ENCODE measurements at places on chromosomes 11 and 22. TPM values are rescaled to one million over a fixed set of nuclear protein-coding genes. Genes with fewer than 3 reads are reported as not detected.

DNA sequence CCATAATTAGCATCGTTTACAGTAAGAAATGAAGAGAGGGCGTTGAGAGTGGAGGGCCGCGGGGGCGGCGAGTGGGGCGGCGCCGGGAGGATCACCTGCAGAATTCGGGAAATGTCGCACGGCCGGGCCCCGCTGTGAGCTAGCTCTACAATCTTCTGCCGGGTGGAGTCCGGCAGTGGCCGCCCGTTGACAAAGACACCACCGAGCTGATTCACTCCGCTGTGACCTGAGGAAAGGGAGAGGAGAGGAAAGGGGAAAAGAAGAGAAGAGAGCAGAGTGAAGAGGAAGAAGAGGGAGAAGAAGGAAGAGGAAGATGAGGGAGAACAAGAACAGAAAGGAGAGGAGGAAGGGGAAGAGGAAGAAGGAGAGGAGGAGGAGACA is 8.5 kb downstream of the PAX6 start:
- no peak for DNase-seq

- no peak for DNase-seq
Measured at GRCh38 chr11:71936825-71937224, 8.0 kb downstream of the RNF121 start.

GRCh38 chr11:12505183-12505582 is 127.8 kb downstream of the PARVA start:
- no peak for DNase-seq

DNA sequence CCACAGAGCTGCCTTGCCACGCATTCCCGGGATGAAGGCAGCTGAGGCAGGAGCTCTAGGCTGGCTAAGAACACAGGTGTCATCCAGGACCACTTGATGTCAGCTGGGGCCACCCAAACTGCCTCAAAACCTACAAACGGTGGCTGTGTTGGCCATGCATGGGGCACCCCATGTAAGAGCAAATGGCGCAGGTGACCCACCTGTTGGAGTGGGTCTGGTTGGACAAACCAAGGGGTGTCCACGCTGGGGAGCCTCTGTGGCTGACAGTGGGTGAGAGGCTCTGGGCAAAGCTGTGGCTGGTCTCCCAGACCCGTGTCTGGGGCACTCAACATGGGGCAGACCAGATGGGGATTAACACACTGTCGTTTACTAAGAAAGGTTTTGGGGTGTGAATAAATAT is 19.0 kb upstream of the SYT8 start:
- DNase-seq: no peak

DNA sequence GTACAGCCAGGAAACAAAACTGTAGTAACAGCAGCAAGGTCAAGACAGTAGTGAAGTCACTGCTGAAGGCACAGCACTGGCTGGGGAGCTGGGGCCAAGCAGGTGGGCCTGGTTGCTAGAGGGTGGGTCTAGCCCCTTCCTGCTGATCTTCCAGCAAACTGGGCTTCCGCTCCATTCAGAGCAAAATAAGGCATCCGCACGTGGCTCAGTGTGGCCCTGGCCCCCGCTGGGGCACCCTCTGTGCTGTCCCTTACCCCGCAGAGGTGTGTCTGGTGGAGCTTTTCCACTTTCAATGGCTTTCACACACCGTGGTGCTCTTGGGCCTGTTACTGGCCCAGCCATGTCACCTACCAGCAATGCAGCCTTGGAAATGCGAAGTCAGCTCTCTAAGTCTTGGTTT is 162.4 kb upstream of the B3GAT1 start:
- no peak for DNase-seq

DNA sequence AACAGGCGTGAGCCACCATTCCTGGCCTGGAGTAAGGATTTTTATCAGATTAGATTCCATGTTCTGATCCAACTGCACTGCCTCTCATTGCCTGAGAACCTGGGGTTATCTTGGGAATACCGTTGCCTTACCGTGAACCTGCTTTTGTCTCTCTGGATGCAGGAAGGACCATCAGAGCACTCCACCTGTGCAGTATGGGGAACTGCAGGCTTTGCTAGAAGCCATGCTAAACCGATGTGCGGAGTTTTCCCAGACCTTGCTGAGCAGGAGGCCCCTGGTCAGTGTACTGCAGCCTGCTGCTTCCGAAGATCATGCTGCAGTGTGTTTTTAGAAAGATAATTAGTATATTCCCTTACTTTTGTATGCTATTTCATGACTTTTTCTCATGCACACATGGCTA is 43.6 kb downstream of the MEI1 start:
- no peak for DNase-seq

- no peak for DNase-seq
Measured at GRCh38 chr11:64890522-64890939, 12.1 kb upstream of the EHD1 start.

- DNase-seq: no peak
Measured at GRCh38 chr22:27629908-27630673, 171.5 kb downstream of the MN1 start.

DNA sequence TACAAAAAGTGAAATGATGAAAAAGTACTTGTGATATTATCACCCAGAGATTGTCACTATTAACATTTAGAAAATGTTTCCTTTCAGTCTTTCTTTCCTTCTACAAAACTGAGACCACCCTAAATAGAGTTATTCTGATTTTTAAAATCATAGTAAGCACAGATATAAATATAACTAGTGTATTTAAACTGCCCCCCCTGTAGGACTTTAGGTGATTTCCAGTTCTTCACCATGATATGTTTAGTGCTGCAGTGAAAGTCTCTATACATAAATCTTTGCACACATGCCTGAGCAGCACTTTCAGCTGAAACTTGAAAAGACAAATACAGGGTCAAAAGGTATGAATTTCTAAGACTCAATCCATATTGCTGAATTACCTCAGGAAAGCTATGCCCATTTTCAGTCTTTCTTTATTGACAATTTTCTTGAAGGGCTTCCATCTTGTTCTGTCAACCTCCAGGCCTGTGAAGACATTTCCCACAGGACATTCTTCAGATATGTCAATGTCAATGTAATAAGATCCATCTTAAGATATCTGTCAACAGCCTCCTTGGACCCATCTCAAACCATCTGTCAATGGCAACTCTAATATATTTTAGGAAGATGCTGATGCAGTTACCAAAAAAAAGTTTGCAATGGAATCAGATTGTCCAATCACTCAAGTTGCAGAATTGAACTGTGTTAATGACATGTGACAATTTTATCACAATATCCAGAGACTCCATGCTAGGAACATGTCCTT is 30.8 kb upstream of the LDLRAD3 start:
- no peak for DNase-seq

DNA sequence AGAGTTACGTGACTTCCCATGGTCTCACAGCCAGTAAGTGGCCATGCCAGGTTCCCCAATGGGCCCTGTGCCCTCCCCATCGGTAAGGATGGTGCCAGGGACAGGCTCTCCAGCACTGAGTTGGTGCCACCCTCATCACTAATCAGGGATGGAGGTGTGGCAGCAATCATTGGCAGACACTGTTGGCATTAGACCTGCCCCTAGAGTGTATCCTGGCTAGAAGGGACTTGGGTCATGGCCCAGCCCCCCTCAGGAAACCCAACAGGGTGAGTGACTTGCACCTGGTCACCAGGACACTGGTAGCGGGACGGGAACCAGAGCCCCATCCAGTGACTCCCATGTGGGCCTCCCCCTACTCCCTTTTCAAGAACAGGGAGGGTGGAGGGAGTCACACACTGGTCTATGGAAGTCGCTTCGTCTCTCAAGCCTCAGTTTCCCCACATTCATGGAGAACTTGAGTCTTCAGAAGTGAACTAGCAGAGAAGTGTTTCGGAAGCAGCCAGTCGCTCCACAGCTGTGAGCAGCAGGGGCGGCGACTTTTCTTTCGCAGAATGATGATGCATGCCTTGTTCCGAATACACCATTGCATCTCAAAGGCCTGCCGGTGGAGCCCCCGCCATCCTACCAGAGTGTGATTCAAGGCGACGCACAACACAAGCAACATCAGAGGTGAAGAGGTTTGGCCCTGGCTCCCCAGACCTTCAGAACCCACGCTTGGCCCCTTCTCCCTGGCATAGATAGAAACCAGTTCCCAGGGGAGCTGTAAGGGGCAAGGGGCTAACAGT is 12.9 kb downstream of the MS4A10 start:
- DNase-seq: no peak

- DNase-seq: no peak
Measured at GRCh38 chr11:110919241-110919922, 207.1 kb upstream of the ARHGAP20 start.

GRCh38 chr11:107799218-107799859 is 59.2 kb downstream of the SLC35F2 start:
- DNase-seq: peak; percentile 37

DNA sequence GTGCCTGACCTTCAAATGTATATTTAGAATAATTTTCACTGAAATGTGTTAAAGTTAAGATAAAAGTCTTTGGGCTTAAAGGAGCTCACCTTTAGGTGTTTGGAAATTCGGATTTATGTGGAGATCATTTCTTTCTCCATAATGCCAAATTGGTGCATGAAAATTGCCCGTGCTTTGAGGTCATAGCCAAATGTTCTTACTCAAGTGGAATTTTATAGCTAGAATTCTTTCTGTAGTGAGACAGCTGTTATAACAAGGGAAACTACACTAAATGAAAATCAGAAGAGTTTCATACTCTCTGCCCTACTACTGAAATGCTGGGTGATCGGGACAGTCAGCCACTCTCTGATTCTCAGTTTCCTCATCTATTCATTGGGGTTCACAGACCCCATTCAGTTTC is 89.5 kb upstream of the DBX1 start:
- DNase-seq: no peak

GRCh38 chr11:18890615-18891014 is 48.6 kb downstream of the MRGPRX1 start:
- no peak for DNase-seq

GRCh38 chr11:129375751-129376657 is at the start of gene BARX2:
Gene BARX2 (plus strand): TSS chr11:129375848. CDS start chr11:129376036, 188 bp downstream.
- peak; percentile 77 for DNase-seq

- DNase-seq: peak; percentile 69
Measured at GRCh38 chr11:121367001-121367843, 74.7 kb downstream of the SC5D start.

GRCh38 chr22:20407829-20408228 is 13.9 kb downstream of the ZNF74 start:
- no peak for DNase-seq

GRCh38 chr11:10192036-10192435 is 102.0 kb downstream of the SBF2 start:
- DNase-seq: no peak

- DNase-seq: no peak
Measured at GRCh38 chr11:20031155-20032001, 128.9 kb downstream of the DBX1 start.

GRCh38 chr11:114447892-114448291 is 8.6 kb downstream of the REXO2 start:
- DNase-seq: no peak

DNA sequence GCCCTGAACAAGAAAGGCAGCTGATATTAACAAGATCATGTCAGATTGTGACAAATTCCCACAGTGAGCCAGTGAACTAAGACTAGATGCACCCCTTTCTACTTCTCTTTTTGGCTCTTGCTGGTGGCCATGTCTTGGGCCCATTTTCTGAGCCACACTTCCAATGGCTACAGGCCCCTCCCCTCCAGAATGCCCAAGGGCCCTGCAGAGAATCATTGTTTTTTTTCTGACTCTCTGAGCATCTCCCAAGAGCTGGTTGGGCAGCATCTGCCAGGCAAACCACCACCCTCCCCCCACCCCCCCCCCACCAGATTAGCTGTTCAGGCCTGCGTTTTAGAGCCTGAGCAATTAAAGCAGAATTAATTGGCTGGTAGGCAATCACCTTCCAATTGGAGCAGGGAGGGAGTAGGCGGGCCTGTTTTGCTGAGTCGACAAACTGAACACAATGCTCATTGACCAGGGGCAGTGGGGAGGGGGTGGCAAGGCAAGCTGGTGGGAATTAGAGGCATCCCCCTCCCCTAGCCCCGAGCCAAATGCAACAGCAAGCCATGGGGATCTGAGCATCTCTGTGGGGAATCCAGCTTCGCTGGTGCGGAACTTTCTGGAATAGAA is 541.4 kb downstream of the MN1 start:
- DNase-seq: no peak

- DNase-seq: no peak
Measured at GRCh38 chr11:68215087-68215445, 2.0 kb upstream of the KMT5B start.

DNA sequence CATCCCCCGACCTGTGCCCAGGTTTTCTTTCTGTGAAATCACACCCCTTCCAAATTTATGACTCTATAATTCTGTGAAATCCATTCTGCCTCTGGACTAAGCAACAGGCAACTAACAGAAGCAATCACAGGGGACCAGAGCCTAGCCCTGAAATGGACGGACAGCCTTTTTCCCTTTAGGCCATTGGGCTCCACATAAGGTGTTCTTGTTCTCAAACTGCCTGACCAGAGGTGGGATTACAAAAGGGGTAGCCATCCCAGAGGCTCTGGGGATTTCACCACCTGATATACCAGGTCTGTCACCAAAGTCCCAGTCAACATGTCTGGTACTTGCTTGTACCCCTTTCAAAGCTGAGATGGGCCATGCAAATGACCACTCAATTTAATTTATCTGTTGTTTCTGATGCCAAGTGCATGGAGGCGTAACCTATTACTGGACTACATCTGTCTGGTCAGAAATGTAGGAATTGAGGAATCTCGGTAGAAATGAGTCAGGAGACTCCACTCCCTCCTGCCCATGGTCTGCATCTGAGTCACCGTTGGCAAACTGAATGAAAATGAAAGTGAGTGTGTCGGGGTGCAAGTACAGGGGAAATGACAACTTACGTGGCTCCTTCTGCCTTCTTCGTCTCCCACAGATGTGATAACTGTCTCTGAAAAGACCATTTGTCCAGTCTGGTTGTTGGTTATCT is 10.2 kb downstream of the DKK3 start:
- no peak for DNase-seq

DNA sequence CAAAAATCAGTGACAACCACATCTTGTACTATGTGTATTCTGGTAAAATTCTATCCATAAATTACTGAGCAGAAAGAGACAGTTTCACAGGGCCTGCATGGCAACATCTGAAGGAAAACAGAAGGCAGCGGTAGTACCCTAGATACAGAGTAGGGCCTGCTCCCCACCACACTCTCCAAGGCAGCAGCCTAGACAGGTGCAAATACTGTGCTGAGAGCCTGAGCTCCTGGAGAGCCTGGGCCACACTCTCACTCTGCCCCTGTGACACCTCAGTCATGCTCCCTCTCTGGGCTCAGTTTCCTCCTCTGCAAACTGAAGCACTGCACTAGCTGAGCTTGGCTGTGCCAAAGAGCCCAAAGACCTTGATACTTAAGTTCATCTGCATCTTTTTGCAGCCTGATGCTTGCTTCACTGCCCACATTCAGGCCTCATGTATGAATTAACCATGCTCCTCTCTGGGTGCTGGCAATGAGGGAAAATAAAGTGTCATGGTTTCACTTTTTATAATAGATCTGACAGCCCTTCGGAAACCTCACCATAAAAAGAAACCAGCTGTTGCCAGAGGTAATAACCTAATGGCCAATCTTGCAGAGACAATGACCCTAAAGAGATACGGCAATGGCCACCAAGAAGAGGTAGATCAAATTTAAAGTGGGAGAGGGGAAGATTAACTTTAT is 104.7 kb downstream of the PLEKHA7 start:
- no peak for DNase-seq

Gene KCNE3
- 35.0 TPM for polyA plus RNA-seq

Gene OR2D2
- polyA plus RNA-seq: not detected

Gene ALG8
- 77.9 TPM for polyA plus RNA-seq

Gene ELFN2
- polyA plus RNA-seq: 2.7 TPM

Gene MYO7A
- 4.0 TPM for polyA plus RNA-seq

Gene TMA7B
- polyA plus RNA-seq: not detected

Gene TUB
- 24.7 TPM for polyA plus RNA-seq

Gene FADS3
- polyA plus RNA-seq: 22.2 TPM

Gene PGR
- 0.01 TPM for polyA plus RNA-seq

Gene SLC35E4
- 1.9 TPM for polyA plus RNA-seq

Gene PISD
- 36.8 TPM for polyA plus RNA-seq

Gene PDE2A
- polyA plus RNA-seq: 17.2 TPM

Data from renal pelvis (tissue), 12 donors.